ENCODE measurements at places on chromosomes 1 and 21. TPM values are rescaled to one million over a fixed set of nuclear protein-coding genes. Genes with fewer than 3 reads are reported as not detected.

The FAM167B gene
- 7.1 TPM for total RNA-seq

The PM20D1 gene
- total RNA-seq: 0.23 TPM

The OR14A2 gene
- not detected for total RNA-seq

The TNFAIP8L2 gene
- not detected for total RNA-seq

The SH2D1B gene
- total RNA-seq: not detected

The S100A11 gene
- total RNA-seq: 126 TPM

The COL8A2 gene
- 3.3 TPM for total RNA-seq

The AK5 gene
- total RNA-seq: 2.7 TPM

The ADORA1 gene
- total RNA-seq: 2.6 TPM

The OR10J1 gene
- total RNA-seq: not detected

The TTC39A gene
- total RNA-seq: 8.4 TPM

The GJB5 gene
- 0.55 TPM for total RNA-seq

The NFIA gene
- 8.6 TPM for total RNA-seq

The VWA5B1 gene
- 1.4 TPM for total RNA-seq

The SYDE2 gene
- total RNA-seq: 11.4 TPM

The SYT6 gene
- 55.9 TPM for total RNA-seq

The RNF186 gene
- not detected for total RNA-seq
